ENCODE measurements at places on chromosomes 5 and 9. TPM values are rescaled to one million over a fixed set of nuclear protein-coding genes. Genes with fewer than 3 reads are reported as not detected.

The CCL19 gene
- total RNA-seq = 2.4 TPM

The SLC28A3 gene
- total RNA-seq = 0.15 TPM

The TAS2R1 gene
- not detected for total RNA-seq

The SOHLH1 gene
- not detected for total RNA-seq

GRCh38 chr5:151595411-151595826 is 4.3 kb upstream of the FAT2 start:
- DNase-seq = no peak

DNA sequence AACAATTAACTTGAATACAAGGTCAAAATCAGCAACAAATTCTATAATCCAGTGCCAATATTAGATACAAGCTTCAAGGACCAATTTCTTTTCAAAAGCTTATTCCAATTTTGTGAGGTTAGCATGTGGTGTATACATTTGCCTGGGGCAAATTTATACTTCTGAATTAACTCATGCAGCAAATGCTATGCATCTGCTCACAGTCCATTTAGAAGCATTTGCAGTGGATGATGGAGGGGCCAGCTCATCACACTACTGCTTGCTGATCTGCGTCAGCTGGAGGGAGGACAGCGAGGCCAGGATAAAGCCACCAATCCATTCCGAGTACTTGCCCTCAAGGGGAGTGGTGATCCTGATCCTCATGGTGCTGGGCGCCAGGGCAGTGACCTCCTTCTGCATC is 474.3 kb upstream of the KIF2A start:
- DNase-seq = no peak

DNA sequence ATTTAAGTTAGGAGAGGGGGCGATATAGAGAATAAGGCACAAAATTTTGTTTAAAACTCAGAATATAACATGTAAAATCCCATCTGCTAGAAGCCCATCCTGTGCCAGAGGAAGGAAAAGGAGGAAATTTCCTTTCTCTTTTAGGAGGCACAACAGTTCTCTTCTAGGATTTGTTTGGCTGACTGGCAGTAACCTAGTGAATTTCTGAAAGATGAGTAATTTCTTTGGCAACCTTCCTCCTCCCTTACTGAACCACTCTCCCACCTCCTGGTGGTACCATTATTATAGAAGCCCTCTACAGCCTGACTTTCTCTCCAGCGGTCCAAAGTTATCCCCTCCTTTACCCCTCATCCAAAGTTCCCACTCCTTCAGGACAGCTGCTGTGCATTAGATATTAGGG is 18.3 kb downstream of the MOCS2 start:
- DNase-seq = no peak

DNA sequence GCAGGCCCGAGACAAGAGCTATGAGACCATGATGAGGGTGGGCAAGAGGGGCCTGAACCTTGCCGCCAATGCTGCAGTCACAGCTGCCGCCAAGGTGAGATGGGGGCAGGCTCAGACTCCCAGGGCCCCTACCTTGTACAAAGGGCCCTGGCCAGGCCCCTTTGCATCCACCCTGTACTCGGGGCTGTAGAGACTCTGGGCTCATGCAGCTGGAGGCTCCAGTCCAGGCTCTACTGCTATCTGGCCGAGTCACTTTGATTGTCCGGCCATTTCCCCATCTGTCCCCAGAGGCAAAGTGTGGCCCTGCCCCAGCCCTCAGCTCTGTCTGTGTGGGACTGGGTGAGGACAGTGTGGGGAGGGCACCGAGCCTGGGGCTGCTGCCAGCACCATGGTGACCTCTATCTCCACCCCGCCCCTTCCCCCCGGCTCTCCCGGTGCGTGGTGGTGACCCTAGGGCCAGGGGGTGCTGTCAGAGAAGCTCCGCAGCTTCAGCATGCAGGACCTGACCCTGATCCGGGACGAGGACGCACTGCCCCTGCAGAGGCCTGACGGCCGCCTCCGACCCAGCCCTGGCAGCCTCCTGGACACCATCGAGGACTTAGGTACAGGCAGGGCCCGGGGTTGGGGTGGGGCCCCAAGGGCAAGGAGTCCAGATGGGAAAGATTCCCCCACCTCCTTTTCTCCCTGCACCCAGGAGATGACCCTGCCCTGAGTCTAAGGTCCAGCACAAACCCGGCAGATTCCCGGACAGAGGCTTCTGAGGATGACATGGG is 6.1 kb downstream of the REEP2 start:
- DNase-seq = no peak

GRCh38 chr5:9380109-9380508 is 165.8 kb downstream of the SEMA5A start:
- no peak for DNase-seq

DNA sequence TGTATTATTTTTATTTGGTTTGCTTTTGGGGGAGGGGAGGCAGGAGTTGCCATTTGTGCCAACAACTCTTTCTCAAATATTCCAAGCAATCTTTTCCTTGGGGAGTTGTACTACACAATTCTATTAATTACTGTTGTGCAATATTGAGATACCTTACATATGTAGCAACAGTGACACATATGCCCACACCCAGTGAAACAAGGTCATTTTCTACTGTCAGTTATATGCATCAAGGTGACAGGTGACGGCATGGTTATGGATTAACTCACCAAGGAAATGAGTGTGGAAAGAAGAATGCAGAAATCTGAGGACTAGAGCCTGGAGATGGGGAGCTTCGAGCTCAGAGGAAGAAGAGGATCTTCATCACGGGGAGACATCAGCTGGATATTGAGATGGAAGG is 17.9 kb upstream of the MSMP start:
- no peak for DNase-seq

DNA sequence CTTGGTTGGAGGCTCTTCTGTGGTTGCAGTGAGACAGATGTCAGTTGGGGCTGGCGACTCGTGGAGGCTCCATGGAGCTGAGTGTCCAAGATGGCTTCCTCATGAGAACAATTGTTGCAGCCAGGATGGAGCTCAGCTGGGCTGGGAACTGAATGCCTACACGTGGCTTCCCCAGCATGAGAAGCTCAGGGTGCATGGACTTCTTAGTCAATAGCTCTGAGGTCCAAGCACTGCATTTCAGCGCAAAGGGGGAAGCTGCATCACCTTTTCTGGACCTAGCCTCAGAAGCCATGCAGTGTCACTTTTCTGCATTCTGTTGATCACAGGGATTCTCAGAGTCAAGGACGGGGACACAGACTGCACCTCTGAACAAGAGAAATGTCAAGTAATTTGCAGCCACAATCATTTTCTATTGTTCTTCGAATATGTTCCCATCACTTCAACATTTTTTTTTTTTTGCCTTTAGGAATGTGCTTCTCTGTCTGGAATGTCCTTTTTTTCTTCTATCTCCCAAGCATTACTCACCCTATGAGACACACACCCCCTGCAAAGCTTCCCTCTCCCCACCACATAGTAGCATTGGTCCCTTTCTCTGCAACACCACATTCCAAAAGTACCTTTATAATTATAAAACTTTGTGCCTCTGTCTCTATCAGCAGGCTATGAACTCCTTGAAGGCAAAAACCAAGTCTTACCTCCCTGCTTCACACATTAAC is 57.5 kb upstream of the STK32A start:
- DNase-seq = no peak

DNA sequence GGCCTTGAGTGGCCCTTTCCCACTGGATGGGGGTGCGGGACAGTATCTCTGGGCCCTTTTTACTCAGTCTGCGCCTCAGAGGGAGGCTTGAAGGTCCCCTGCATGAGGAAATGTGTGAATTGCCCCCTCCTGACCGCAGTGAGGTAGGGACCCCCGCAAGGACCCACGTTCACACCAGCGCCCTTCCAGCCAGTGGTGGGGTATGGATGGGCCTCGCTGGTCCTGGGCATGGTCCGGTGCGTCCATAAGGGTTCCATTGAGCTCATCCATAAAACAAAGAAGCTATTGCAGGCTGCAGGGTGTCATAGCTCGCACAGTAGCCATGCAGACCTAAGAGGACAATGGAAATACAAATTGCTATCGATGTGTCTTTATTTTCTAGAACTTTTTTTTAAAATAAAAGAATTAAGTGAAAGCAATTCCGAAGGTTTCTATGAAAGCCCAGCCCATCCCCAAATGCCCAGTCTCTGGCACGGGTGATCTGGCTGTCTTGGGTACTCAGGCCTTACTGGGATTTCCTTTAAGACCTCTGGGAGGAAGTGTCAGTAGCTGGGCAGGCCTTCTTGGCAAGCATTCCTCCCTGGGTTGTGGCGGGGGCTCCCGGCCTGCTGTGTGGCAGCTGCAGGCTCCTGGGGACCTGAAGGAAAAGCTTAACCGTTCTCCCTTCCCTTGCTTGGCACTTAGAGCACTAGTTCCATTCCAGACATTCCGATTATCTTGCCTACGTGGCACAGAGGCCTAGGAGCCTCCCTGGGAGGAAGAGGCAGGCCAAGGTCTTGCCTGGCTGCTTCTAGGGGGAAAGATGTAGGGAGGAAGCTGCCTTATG is 1.5 kb upstream of the SEMA5A start:
- no peak for DNase-seq

DNA sequence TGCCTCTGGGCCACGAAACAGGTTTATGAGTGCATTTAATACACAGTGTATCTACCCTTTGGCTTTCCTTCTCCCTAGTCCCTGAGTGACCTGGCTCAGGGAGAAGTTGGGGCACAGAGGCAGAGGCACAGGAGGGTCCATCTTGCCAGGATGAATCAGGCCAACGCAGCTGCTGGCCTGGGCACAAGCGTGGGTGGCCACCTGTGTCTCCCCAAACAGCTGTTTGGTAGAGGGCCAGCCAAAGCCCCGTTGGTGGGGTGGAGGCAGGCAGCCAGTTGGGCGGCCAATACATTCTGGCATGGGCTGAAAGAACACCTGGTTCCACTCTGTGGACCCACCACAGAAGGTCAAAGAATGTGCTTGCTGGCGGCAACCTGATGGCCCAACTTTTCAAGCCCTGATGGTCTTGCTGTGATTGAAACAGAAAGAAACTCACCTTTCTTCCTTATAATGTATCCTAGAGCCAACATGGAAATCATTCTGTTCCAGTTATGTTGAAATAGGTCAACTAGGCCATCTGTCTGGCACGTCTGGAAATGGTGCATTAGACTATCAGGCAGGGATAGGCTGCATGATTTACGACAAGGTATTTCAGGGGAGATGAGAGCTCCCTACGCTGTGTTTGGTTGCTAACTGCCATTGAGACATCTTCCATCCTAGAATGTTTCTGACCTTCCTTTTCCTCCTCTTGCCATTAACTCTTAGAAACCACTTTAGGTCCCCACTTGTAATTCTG is 337.4 kb downstream of the ADAMTS6 start:
- no peak for DNase-seq

DNA sequence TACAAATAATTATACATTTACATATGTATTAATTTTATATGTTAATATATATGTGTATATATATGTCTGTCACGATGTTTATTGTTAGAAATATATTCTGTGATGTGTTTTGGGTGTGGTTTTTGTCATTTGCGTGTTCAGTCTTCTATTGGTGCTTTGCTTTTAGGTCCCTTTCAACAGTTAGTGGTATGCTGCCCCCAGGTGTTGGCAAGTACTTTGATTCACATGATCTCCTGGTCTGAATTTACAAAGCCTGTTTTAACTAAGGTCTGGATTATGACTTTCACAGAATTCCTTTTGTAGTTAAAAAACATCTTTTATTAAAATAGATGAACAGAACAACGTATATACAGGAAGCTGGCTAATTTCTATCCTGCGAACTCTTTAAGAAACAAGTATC is 271.5 kb downstream of the CCDC171 start:
- no peak for DNase-seq

Data from lower lobe of right lung (tissue), 2 donors.